Astrocyte (in vitro differentiated cells and primary cell): ENCODE measurements at places on chromosomes 16 and 17.

DNA sequence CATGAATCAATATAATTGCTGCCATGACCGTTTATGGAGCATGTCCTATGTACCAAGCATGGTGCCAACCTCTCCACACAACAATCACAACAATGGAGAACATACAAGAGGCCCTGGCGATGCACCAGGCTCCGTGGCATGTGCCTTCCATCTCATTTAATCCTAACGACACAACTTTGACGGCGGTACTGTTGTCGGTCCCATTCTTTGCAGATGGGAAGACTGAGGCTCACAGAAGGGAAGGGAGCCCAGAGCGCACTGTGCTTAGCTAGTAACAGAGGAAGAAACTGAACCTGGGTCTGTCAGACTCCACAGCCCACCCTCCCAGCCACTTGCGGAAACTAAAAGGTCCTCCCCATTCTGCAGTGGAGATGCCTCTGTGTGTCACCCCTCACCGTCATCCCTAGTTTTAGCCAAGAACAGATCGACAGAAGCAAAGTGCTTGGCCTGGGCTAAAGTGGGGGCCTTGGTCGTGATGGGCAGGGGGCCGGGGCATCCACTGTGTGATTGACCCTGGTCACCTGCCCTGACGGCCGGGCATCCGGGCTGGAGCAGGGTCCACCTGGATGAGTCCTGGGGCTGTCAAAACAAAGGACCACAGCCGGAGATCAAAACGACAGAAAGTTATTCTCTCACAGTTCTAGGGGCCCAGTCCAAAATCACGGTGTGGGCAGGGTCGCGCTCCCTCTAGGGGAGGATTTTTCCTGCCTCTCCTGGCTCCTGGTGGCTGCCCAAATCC lies 183.9 kb downstream of the C16orf95 start:
- DNase-seq = no peak

- no peak for DNase-seq
Observed at GRCh38 chr17:80616705-80617104, 72.1 kb downstream of the RPTOR start.

GRCh38 chr16:46573008-46573833 lies 48.0 kb downstream of the SHCBP1 start:
- DNase-seq = peak; percentile 37

DNA sequence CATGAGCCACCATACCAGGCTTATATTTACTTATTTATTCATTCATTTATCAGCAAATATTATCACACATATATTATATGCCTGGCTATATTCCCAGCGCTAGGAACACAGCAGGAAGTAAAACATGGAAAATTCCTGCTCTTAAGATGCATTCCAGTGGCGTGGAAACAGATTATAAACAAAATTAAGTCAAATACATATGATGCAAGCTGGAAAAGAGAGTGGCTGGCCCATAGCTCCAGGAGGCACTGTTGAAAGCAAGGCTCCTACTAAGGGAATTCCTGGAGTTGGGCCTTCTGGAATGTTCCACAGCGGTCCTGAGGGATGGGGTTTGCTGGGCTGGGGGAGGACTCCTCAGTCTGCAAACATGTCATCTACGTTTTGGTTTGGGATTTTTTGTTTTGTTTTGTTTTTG lies 18.4 kb downstream of the ADCY9 start:
- no peak for DNase-seq

DNA sequence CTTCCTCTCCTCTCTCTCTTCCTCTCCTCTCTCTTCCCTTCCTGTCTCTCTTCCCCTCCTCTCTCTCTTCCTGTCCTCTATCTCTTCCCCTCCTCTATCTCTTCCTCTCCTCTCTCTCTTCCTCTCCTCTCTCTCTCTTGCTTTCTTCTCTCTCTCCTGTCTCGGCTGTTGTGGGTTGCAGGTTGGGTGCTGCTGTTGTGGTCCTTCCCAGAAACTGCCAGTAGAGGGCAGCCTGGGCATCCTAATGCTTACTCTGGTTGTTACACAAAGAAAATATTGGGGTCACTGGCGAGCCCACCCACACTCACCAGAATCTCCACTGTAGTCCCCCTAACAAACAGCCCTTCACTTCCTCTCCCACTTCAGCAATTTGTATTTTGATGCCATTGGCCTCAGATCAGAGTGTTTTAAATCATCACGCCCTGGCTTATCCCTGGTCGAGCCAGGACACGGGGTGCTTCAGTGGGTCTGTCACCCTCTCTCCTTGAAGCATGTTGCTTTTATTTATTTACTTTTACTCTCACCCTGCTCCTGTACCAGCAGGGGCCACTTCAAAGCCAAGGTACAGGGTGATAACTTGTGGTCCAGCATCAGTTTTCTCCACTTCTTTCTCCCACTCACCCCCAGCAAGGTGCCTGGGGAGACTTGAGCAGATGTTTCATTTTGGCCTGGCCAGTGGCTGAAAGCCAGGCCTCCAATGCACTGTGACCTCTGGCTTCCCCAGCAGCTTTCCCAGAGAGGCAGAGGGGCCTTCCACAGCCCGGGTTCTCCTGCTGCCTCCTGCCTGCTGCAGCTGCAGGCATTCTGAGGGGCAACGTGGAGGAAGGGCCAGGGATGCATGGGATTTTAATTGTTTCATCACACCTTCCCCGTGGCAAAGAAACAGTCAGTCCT lies 4.7 kb upstream of the MMP15 start:
- DNase-seq = no peak

DNA sequence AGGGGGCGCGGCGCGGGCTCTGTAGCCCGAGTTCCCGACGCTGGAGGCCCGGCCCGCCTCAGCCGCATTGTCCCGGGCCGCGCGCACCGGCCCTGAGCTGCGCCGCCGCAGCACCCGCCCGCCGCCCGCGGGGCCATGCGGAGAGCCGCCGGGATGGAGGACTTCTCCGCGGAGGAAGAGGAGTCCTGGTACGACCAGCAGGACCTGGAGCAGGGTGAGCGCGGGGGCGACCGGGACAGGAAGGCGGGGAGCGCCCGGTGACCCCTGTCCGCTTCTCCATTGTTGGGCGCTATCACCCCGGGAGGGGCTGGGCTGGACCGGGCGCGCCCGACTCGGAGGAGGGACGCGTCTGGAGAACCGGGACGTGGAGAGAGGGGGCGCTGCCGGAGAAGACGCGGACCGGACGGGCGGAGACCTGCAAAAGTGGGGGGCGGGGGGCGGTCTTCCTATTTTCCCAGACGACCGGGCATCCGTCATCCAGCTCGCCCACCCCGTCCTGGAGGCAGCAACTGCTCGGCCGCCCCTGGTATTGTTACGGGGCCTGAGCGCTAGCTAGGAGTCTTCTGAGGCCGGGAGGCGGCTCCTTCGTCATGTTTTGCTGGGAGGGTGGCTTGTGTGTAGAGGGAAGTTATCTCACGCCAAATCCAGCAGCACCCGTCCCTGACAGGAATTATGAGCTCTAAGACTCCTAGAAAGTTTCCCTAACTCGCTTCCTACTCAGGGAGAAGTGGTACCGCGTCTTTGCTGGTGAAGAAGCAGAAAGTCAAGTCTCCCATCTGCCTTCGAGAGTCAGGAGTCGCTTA lies 678 bp downstream of the CDR2L start:
- peak; percentile 72 for DNase-seq

DNA sequence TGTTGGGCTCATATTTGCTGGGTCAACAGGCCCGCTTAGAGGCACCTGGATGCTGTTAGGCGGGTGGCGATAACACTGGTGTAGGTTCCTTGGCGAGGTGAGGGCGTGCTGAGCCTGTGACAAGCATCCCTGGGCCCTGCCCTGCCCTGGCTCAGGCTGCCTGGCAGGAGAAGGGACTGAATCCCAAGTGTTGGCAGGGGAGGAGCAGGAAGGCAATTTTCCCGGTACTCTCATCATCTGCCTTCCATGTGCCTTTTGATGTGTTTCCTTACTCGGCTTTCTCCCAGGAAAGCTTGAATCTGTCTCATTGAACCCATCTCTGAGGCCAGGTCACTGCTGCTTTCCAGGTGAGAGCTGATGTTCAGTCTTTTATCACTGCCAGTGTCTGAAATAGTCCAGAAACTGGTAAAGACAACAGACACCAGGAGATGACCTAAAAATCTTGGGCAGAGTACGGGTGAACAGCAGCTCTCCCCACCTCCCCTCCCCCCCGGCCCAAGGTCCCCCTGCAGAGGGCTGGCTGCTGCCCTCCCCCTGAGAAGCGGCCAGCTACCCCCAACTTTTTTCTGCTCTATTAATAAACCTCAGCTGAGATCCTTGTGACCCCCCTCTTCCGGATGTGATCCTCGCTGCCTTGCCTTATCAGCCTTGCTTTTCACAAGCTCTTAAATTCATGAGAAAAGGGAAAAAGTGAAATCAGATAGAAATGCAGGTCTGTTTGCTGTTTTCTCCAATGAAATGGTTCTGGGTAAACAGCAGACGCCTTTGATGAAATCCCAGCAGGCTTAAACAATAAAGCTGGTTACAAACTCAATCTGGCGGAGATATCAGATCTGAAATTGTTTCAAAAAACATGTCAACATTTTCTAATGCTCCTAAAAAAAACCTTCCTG lies 29.0 kb downstream of the RTN4RL1 start:
- DNase-seq = no peak
